ENCODE measurements at places on chromosomes 3 and 15.

DNA sequence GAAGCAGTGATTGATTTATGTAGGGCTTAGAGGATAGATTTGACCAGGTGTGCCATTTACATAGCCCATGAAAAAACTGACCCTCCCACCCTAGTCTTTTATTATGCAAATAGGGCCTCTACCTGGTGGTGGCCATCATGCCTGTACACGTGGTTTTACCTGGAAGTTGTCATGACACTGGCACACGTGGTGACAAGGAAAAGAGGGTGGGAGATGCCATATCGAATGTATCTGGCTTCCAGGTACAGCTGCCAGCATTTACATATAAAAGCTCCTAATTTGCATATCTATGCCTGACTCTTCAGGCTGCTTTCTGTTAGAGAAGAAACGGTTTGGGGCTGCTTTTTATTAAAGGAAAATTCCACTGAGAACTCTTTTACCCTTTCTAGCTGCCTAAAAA lies 35.0 kb upstream of the DNAJC13 start:
- DNase-seq = no peak

GRCh38 chr3:137121704-137122314 lies 164.0 kb downstream of the IL20RB start:
- peak; percentile 7 for DNase-seq

- no peak for DNase-seq
Observed at GRCh38 chr15:42819786-42820185, 82.9 kb upstream of the CDAN1 start.

GRCh38 chr3:108661699-108662098 lies 72.2 kb downstream of the DZIP3 start:
- no peak for DNase-seq

DNA sequence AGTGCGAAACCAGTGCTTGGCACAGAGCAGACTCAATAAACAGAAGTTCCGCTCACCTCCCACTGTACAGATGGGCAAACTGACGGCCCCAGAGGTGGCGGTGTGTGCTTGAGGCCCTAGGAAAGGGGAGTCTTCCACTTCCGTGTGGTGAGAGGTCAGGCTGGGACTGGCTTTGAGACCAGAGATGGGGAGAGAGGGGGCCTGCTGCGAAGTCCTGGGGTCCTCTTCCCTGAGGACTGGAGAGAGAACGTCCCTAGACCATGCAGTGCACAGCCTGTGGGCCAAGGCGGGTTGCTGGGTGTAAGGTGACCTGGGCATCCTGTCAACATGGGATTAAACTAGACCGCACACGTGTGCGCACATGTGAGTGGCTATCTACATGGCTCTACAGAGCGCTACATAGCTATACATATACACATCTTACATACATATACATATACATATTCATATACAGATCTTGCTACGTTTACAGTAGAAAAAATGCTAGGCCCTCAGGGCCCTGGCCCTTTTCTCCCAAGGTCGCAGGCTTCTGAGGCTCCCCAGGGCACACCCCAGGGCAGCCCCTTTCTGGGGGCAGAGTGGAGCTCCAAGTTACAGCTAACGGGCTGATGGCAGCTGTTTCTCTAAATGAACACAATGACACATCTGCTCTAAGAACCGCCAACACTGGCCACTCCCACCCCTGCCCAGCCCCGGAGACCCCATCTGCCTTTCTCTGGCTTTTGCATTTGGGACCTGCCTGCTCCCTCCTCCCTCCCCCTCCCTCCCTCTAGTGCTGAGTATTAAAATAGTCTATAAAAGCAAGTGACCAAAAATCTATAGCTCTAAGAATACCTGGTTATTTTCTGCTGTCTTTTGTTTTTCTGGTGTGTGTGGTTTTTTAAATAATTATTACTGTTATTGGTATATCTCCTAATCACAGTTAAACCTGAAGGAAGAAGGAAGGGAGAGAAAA lies 47.0 kb downstream of the HCN4 start:
- no peak for DNase-seq

DNA sequence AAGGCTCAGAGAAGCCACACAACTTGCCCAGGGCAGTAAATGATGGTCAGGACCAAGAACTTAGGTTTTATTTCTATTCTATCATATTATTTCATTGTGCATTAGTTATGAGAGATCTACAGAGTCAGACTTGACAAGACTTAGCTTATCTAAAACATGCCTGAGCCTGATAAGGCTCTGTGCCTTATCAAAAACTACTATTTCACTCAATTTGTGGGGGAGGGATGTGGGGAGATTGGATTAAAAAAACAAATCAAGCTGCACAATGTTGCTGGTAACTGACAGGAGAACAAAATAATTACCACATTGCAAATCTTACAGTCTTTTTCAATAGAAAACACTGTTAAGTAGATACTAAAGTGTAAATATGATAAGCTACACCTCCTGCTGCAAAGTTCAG lies 16.0 kb downstream of the HACD2 start:
- DNase-seq = no peak
